ENCODE measurements at places on chromosomes 16 and 17. TPM values are rescaled to one million over a fixed set of nuclear protein-coding genes. Genes with fewer than 3 reads are reported as not detected.

Gene CBX4
- 15.3 TPM for total RNA-seq

Gene ADAD2
- total RNA-seq, result not detected

Gene COIL
- 16.9 TPM for total RNA-seq

Gene FZD2
- total RNA-seq, result 13.7 TPM

Gene KRT9
- total RNA-seq, result 0.87 TPM

Gene PRSS36
- 2.5 TPM for total RNA-seq

Gene MMP25
- 0.11 TPM for total RNA-seq

Gene ZACN
- under 0.01 TPM for total RNA-seq

Gene CNEP1R1
- total RNA-seq, result 40.8 TPM

Gene TMEM204
- total RNA-seq, result not detected

Gene CCDC154
- 0.33 TPM for total RNA-seq

Gene FGF11
- total RNA-seq, result 2.1 TPM

Gene HAP1
- total RNA-seq, result 0.39 TPM

Gene TMEM235
- total RNA-seq, result not detected

Gene FAM171A2
- 4.3 TPM for total RNA-seq

Gene HYDIN
- total RNA-seq, result 2.0 TPM

Gene PPY
- not detected for total RNA-seq

Gene USP6
- total RNA-seq, result 0.11 TPM

Measured in placental epithelial cell (primary cell).